Stimulated activated CD4-positive, alpha-beta T cell treated with anti-CD3 and anti-CD28 coated beads, Interleukin-15, amount 100 ng/mL, for 1 hour (primary cell): ENCODE measurements at places on chromosomes 5 and 9.

DNA sequence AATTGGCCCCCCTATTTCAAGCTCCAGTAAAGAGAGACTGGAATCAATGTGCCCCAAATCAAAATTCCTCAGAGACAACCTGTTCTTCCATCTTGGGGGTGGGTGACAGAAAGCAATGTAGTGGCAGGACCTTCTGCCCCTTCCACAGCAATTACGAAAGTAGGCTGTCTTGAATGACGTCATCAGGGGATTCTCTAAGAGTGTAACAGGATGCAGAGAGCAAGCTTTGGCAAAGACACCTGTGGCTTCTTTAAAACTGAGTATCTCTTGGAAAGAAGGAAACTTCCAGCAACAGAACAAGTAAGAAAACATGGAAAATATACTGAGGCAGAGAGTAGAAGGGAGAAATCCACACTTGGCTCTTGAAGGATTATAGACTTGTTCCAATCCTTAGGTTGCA is 247.6 kb upstream of the PDE4D start:
- no peak for DNase-seq

GRCh38 chr5:31096238-31096865 is 97.1 kb upstream of the CDH6 start:
- no peak for DNase-seq

GRCh38 chr5:142235870-142236672 is 88.8 kb downstream of the SPRY4 start:
- DNase-seq = no peak

GRCh38 chr9:135743546-135744332 is 41.8 kb downstream of the KCNT1 start:
- DNase-seq = no peak

GRCh38 chr9:134335486-134336220 is 9.4 kb downstream of the RXRA start:
- DNase-seq = no peak

DNA sequence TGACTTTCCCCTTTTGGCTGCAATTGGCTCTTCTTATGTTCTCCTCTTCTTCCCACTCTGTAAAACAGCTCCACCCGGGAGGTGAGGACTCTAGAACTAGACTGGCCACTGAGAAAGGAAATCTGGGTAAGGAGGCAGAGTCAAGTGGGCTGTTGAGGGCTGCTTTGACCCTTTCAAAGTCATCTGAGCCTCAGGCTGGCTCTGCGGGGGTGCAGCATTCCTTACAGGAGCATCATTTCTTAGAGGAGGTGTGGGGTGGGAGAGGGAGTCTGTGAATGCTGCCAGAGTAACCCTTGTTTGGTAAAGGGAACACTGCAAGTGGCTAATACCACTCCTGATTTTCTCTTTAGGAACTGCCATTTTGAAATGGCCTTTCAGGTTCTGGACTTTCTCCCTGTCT is 377.7 kb upstream of the SMARCA2 start:
- DNase-seq = no peak

- DNase-seq = no peak
These were observed 46.1 kb downstream of the S1PR3 start for GRCh38 chr9:89037346-89037745.

DNA sequence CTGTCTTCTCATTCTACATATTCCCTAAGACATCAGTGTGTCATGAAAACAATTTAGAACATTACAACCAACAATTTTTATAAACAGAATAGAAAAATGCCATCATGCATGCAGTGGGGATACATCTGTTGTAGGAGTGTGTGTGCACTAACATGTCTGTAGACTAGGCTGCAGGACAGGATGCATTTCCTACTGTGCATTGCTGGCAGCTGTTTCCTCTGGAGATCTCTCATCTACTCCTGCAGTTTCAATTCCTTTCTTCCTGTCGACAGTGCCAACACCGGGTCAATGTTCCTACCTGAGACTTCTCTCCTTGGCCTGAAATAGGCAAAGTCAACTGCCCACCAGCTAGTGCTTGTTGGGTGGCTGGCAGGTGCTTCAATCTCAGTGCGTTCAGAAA is 69.8 kb downstream of the ANKH start:
- DNase-seq = no peak

GRCh38 chr5:64666078-64666477 is 24.2 kb upstream of the SHISAL2B start:
- DNase-seq = no peak

DNA sequence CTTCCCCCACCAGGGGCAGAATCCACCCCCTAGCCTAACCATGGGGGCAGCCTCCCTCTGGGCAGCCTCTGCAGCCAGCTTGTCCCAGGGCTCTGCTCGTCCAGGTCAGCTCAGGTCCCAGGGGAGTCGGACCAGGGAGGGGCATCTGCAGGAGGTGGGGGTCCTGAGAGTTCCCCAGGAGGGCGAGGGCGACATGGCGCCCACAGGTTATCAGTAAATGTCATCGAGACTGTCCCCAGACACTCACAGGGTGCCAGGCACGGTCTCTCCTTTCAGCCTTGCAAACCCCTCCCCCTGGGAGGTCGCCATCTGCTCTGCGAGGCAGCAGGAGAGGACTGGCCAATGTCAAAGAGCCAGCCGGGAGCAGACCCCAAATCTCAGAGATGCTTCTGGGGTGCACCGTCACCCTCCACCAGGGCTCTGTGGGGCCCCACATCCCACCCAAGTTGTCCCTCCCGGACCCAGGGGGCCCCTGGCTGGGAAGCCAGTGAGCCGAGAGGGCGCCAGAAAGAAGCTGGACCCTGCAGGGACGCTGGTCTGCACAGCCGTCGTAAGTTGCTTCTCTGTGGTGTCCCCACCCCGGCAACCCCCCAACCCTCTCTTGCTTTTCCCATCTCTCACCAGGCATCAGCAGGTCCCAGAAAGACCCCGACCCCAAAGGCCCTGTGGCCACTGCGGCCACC is 69.3 kb downstream of the NTNG2 start:
- DNase-seq = no peak

DNA sequence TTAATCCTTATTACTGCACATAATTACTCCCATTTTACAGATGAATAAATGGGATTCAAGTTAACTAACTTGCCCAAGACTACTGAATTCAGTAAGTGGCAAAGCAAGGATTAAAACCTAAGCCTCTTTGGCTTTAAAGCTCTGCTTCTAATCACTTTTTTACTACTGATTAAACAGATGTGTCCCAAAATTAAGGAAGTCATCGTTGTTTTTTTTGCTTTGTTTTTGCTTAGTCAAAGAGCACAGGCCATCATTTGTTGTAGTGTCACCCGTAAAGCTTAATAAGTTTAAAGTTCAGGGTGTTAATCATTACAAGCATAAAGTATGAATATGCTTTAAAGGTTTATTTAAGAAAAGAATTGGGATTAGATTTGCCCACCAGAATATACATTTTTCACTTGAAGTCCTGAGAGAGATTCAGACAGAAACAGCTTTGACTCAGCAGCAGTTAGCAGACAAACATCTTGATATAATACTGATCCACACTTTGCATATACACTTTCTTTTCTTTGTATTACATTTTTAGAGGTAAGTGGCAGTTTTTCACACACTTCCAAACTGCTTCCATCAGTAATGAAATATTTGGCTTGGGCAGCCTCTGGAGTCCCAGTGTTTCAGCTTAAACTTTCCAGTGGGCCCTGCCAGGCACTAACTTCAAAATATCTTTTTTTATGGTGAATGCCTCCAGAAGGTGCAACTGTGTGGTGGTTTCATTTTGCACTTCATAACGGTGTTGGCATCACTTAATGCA is 52.7 kb downstream of the PIK3R1 start:
- no peak for DNase-seq

DNA sequence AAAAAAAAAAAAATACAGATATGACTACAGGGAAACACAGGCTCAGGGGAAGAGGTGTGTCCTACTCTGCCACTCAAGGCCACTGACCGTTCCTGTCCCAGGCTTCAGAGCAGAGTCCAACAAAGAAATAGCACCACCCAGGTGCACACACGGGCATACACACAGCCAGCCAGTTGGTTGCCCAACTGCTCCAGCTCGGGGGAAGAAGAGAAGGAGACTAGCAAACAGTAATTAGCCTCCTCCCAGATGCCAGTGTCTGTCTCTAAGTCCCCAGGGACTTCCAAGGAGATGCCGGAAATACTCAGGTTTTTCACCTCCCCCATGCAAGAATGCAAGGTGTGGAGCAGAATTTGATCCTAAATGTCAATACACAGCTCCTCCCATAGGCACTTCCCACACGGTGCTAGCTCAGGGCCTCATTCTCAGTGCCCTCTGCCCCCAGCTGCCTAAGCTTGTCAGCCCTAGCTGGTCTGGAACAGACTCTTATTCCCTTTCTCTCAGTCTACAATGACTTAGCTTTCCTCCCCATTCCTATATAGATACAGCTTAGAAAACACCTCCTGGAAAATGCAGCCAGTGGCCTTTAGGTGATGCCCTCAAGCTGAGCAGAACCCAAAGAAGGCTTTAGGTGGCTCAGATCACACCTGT is 1.7 kb downstream of the MYORG start:
- no peak for DNase-seq

- DNase-seq = no peak
These were observed 140.2 kb upstream of the LPAR1 start for GRCh38 chr9:111178331-111179055.
